Naive B cell (primary cell): ENCODE measurements at places on chromosomes 12 and 14. TPM values are rescaled to one million over a fixed set of nuclear protein-coding genes. Genes with fewer than 3 reads are reported as not detected.

- peaks cover 44% of the 10 kb centered on the region for H3K27me3 ChIP-seq
- H3K27ac ChIP-seq = no peak overlapping the region
- no peak overlapping the region for H3K4me3 ChIP-seq
- DNase-seq = no peak
Measured at GRCh38 chr14:51443195-51444018, 203.4 kb downstream of the TMX1 start.

DNA sequence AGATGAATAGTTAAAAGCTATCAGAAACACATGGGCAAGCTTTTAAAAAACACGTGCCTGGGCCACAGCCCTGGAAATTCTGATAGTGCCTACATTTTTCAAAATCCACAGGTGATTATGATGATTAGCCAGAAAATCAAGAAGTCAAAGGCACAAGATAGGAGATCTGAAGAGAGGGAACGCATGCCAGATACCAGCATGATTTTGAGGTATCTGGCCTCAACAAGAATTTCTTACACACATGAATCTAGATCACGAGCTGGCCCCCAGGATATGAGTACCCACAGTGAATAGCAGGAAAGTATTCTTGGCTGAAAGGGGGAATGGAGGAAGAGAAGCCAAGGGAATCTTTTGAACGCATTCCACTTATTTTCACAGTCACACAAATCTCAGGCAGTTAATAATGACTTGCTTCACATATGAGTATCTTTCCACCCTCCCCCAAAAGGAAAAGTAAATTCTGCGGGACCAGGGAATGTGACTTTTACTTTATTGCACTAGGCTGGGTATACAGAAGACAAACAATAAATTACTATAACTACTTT lies 438.2 kb downstream of the BCAT1 start:
- no peaks in the 10 kb centered on the region for H3K36me3 ChIP-seq
- H3K27ac ChIP-seq = no peak overlapping the region
- no peak for DNase-seq
- no peaks in the 10 kb centered on the region for H3K4me1 ChIP-seq
- H3K4me3 ChIP-seq = no peak overlapping the region

The KRT78 gene
- polyA plus RNA-seq = not detected

The SYCP3 gene
- polyA plus RNA-seq = 0.74 TPM

DNA sequence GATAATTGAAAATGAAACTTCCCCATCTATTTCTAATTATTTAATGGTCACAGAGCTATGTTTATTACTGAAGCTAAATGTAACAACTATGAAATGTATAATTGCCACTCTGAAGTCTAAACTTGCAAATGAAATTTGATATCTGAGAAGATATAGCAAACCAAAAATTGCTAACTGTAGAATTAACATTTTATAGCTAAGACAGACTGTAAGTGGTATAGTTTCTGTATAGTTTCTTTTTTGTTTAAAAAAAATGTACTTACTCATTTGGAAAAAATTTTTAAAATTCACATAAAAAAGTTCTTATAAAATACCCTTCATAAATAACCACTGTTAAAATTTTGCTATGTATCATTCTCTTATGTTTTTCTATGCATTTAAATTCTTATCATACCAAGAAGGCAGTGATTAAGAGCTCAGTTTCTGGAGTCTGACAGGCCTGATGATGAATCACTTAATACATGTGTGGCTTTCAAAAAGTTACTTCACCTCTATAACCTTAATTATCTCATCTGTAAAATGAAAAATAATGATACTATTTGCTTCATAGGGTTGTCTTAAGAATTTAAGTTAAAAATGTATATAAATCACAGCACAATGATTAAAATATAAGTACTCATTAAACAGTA lies 214.7 kb upstream of the GARIN2 start:
- no peak overlapping the region for H3K27ac ChIP-seq
- H3K4me3 ChIP-seq = no peak overlapping the region
- no peaks in the 10 kb centered on the region for H3K27me3 ChIP-seq
- no peaks in the 10 kb centered on the region for H3K36me3 ChIP-seq
- DNase-seq = no peak
- no peaks in the 10 kb centered on the region for H3K4me1 ChIP-seq

DNA sequence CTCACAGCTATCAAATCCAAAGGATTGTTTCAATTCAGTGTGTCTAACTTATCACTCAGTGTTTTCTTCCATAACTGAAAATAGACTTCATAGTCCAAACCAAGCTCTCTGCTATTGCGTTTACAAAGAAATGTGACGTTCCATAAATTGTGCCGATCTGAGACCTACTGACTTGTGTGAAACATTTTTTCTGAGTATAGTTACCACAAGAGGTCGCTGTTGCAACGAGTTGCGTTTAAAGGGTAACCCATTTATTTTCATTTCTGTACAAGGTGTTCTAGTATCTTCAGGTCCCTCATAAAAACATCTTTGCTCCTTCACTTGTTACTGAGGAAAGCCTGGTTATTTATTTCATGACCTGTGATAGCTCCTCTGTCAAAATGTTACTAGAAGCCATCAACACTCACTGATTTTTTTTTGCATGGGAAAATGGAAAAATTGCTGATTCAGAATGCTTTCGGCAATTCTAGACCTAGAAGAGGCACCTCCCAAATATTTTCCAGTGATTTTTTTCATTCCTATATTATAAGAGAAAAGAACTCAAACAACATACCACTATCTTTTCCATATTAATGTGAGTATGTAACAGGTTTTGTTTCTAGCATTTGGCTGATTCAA lies 60.9 kb upstream of the OR4E1 start:
- no peak for DNase-seq
- H3K27me3 ChIP-seq = peaks cover 52% of the 10 kb centered on the region
- no peaks in the 10 kb centered on the region for H3K36me3 ChIP-seq
- no peak overlapping the region for H3K4me3 ChIP-seq
